ENCODE measurements at places on chromosomes 7 and 10.

DNA sequence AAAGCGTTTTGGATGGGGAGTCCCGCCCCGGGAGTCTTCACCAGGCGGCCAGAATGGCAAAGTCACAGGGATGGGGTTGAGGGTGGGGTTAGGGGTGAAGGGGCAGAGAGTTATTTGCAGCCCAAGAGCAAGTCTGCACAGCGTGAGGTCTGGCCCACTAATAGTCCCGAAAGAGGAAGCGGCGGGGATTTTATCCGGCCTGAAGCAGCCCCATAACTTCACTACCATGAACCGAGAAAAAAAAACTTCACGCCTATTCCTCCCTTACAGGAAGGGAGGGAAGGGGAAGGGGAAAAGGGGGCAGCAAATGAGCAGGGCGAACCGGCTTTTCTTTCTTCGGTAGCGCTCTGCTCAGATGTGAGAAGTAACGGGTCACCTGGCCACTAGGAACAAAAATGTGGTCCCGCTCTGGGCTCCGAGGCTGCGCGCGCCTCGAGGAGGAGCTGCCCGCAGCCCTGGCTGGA lies 712 bp downstream of the ITPRIP start:
- peak; percentile 54 for DNase-seq

DNA sequence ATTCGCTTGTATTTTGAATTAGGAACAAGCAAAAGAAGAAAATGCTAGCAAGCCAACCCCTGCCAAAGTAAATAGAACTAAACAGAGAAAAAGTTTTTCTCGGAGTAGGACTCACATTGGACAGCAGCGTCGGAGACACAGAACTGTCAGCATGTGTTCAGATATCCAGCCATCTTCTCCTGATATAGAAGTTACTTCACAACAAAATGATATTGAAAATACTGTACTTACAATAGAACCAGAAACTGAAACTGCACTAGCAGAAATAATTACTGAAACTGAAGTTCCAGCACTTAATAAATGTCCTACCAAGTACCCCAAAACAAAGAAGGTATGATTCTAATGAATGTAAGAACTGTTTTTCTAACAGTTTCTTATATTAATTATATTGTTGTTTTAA lies 87.9 kb downstream of the KMT2E start:
- no peak for DNase-seq

DNA sequence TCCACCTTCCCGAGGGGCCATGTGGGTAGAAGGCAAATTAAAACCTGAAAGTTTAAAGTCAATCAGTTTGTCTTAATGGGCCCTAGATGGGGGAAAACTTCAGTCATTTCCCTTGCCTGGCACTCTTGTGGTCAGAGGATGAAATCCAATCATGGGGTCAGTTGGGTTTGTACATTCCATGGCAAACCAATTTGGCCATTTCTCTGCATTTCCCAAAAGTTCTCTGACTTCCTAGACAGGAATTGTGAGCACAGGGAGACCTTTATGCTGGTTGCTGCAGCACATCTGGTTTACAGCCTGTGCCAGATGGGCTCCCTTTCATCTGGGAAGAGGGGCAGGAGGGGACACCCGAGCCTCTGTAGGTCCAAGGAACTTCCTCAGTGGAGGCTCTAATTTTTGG lies 113.0 kb downstream of the CYP26A1 start:
- no peak for DNase-seq

- no peak for DNase-seq
Observed at GRCh38 chr7:130970196-130970595, 236.2 kb upstream of the KLF14 start.

DNA sequence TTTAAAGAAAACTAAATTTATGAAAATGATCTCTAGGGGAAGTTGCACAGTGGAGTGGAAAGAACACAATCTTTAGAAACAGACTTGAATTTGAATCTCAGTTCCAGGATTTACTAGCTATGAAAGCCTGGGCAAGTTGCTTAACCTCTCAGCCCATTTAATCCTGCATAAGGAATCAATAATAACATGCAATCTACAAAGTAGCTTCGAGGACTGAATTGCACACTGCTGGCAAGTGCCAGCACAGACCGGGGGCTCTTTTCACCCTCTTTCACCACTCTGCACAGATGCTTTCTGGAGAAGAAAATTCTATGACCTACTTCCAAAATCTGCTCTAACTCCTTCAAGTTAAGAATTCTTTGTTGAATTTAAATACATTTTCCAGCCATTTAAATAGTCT lies 63.4 kb upstream of the ANK3 start:
- DNase-seq = no peak

DNA sequence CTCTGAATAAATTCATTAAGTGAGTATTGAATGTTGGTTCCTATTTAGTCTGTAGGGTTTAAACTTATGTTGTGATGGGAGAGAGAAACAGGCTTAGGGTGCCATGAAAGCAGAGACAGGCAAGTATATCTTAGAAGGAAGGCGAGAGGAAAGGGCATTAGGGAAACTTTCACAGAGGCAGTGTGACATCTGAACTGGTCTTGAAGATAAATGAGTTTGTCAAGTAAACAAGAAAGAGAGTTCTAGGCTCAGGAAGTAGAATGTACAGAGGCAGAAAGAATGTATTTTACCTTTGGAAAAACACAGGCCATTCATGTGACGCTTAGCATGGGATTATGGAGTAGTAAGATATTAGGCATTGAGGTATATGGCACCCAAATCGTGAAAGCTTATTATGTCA lies 34.5 kb downstream of the GLCCI1 start:
- DNase-seq = no peak

- DNase-seq = peak; percentile 45
Observed at GRCh38 chr10:29877793-29878491, 181.4 kb downstream of the JCAD start.

DNA sequence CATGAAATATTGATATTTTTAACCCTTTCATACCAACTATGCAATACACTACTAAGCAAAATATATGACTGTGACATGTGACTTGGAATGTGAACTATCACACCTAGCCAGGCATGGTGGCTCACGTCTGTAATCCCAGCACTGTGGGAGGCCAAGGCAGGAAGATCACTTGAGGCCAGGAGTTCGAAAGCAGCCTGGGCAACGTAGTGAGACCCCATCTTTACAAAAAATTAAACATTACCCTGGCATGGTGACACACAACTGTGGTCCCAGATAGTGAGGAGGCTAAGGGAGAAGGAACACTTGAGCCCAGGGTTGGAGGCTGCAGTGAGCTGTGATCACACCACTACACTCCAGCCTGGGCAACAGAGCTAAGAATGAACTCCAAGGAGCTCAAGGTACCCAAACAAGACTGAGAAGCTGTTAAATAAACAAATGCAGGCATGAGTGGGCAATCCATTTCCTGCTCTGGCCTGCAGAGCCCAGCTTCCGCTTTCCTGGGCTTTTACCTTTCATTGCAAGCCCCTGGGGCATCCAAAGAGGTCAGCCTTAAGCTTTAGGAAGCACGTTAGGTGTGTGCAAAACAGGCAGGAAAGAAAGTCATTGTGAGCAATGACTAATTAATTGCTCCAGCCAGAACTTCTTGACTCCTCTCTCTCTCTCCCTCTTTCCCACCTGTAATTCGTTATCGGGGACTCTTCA lies 162.1 kb upstream of the FOXK1 start:
- no peak for DNase-seq

DNA sequence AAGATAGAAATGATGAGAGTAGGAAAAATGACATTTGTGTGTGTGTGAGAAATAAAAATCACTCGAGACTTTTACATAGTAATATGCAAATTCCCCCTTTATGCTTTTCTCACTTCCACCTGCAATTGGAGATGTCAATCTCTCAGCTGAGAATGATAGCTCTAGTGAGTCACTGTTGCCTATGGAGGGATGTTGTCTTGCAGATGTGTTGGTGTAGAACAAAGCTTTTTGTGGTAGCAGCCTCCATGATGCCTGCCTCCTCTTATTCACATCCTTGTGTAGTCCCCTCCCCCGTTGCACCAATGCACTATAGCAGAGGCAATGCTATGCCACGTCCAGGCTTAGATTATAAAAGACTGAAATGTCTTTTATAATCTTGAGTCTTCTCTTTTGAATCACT lies 33.8 kb downstream of the SPAG6 start:
- no peak for DNase-seq

DNA sequence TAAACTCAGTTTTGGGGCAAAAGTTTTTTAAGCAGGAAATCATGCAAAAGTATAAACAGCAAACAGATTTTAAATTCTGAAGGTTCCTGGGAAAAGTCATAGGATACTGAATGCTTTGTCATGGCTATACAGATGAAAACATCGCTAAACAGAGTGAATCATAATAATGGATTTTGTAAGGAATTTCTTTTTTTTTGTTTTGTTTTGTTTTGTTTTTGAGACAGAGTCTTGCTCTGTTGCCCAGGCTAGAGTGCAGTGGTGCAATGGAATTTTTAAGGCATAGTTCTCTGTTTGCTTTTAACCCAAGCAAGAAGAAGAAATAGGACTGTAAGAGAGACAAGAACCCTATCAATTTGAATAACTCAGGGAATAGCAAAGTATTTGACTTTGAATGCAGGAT lies 285.3 kb downstream of the NRG3 start:
- DNase-seq = peak; percentile 36

DNA sequence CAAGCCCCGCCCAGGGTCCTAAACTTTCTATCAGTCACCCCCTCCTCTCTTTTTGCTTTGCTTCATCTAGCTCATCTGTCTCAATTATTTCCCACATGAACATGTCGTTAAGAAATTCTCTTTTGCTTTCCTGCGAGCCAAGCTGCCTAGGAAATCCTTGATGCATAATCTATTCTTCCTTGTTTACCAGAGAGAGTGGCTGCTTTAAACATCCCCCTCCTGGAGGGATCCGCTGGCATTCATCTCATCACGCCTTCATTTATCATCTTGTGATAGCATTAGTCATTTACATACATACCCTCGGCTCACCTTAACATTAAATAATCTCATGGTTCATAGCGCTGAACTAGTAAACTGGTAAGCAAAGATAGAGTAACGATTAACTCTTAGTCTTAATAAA lies 96.7 kb downstream of the ANK3 start:
- no peak for DNase-seq

DNA sequence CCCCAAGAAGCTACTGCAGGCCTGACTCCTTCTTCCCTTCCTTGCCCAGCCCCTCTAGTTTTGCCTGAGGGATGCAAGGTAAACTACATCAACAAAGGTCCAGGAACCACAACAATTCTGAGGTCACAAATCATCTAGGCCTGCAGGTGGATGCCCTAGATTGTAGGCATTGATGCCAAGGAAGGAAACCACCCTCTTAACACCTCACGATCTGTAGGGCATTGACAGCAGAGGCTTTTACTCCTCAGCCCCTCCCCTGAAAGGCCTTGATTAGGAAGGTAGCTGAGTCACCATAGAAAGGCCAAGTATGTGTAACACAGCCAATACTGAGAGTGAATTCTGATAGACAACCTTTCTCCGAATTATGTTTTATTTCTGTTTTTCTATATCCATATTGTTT lies 46.7 kb upstream of the FAM3C start:
- no peak for DNase-seq

GRCh38 chr7:22571766-22572165 lies 71.8 kb upstream of the STEAP1B start:
- DNase-seq = no peak

DNA sequence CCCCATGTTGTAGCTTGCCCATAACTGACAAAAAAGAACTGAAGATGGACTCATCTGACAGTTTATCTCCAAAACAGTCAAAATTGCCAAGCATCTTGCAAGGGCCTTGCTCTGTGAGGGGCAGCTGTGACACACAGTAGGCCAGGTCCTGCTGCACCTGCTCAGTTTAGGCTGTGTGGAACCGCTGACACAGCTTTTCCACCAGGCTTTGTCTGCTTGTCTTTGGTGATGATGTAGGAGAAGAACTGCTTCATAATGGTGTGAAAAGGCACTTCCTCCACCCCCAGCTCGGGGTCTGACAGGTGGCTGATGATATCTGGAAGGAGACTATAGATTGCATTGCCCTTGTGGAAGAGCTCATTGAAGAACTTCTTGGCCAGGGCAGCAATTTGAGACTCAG lies 92.6 kb downstream of the NPSR1 start:
- DNase-seq = no peak

DNA sequence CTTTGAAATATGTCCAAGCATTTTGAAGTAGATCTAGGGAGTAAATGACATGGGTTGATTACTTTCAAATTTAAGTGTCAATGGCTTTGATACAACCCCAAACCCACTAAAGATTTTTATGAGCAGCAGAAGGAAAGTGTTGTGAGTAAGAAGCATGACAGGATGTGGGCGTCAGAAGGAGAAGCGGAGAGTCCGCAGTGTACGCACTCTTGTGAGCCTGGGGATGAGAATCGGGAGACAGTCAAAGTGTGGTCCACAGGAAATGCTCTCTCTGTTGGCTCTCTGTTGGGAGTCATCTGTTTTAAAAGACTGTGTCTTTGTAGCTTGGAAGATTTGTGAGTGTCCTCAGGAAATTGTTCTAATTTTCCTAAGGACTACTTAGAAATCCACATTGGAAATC lies 629.8 kb upstream of the ADARB2 start:
- DNase-seq = no peak

DNA sequence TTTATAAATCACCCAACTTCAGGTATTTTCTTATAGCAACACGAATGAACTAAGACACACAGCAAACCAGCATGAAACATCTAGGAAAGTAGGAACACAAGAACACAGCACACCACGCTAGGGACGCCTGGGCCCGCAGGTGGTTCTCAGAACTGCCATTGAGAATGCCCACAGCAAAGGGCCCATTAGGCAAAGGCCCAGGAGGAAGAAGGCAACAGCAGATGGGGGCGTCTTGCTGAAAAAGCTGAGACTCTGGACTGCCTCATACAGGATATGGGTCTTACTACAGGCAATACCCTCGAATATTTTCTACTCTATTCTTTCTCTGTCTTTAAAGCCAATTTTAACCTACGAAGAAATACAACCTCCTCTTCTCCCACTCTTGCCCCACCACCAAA lies 77.3 kb downstream of the PARD3 start:
- no peak for DNase-seq

GRCh38 chr7:37927773-37928444 lies 7.5 kb downstream of the EPDR1 start:
- DNase-seq = peak; percentile 29

DNA sequence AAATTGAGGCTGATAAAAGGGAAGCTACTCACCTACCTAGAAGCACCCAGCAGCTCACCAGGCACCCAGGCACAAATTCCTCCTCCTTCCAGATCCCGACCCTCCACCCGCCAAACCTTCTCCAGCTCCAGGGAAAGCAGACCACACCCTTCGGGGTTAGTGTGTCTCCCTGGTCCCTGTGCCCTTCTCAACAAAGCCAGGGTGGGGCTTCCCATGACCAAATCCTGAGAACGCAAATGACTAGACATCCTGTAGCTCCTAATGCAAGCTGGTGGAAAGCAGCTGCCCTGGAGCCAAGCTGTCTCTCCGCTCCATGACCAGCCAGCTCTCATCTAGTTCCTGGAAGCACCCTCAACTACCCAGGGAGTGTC lies 4.4 kb downstream of the TBX20 start:
- no peak for DNase-seq

GRCh38 chr10:106980495-106981451 lies 183.7 kb downstream of the SORCS1 start:
- no peak for DNase-seq

DNA sequence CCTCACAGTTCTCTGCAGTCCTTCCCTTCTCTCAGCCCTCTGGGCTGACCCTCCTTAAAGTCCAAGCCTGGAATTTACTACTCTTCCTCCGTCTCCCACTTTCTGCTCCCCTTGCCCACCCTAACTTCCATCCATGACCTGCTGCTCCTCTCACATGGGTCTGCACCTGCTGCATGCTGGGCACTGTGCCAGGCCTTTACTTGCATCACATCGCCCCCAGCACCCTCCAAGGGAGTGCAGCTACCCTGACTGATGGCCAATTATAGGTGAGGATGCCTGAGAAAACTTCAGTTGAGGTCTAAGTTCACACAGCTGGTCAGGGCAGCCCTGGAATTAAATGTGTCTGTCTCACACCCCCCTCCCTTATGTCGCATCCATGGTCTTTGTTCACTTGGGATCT lies 53.6 kb upstream of the ZPBP start:
- no peak for DNase-seq
